ENCODE measurements at places on chromosomes 4 and X.
A peak's percentile ranks its signal among the peaks of the same experiment; 100 is the strongest.

DNA sequence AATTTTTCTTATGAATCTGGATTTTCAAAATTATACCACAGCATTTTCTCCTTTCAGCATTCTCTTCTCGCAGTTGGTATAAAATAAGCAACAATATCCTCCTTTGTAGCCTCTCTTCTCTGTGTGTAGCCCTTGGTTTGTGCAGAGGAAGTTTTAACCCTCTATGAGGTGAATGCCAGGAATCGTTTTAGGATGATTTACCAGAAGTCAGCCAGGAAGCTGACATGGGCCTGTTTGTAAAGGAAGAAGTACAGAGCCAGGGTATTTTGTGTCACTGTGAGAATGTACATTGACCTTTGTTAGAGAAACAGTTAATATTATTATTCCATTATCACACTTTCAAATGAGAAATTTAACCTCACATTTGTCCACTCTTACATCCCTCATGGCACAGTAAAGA, 88.9 kb upstream of the RPL34 start:
- no peak for DNase-seq

GRCh38 chrX:15739886-15740285, 1.8 kb downstream of the CA5B start:
- peak; percentile 94 for DNase-seq

- no peak for DNase-seq
Observed at GRCh38 chr4:848803-849477, 23.0 kb upstream of the CPLX1 start.

- no peak for DNase-seq
Observed at GRCh38 chr4:136725286-136726081, 806.8 kb downstream of the PCDH18 start.

DNA sequence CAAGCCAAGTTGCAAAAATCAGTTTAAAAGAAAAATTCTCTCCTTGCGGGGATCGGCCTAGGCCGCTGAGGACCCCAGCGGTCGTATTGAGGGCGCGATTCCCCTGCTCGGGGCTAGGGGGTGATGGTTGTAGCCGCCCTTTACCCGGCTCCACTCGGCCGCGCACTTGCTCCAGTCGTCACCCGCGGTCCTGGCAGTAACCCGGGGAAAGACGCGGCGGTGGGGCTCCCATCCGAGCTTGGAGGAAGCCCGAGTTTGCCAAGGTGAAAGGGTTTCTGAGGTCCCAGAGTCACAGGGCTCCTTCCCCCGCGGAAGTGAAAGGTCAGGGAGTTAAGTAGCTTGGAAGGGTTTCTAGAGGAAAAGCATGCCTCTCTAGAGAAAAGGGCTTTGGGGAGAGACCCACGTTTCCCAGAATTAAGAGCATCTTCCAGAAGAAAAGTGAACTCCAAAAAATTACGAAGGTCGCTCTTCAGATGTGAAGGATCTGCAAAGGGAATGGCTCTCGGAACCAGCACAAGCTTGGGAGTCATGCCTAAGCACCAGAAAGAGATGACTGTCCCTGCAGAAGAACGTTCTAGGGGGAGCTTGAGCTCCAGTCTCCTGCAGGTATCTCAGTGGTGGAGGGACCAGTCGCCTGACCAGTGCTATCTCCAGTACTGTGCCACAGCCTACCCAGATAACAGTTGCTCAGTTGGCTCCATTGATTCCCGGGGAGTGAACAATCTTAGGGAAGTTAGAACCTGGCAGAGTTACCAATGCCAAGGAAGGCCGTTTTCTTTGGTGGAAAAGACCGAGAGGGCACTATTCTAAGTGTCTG, 875 bp downstream of the LAP3 start:
- no peak for DNase-seq

- DNase-seq = peak; percentile 52
Observed at GRCh38 chr4:153154007-153154975, 50.0 kb upstream of the TRIM2 start.

- no peak for DNase-seq
Observed at GRCh38 chrX:151745651-151746050, 11.1 kb downstream of the CNGA2 start.

- DNase-seq = no peak
Observed at GRCh38 chrX:130625386-130625785, 223.6 kb downstream of the RBMX2 start.

- peak; percentile 4 for DNase-seq
Observed at GRCh38 chr4:63211375-63211774, 1197.9 kb downstream of the TECRL start.

DNA sequence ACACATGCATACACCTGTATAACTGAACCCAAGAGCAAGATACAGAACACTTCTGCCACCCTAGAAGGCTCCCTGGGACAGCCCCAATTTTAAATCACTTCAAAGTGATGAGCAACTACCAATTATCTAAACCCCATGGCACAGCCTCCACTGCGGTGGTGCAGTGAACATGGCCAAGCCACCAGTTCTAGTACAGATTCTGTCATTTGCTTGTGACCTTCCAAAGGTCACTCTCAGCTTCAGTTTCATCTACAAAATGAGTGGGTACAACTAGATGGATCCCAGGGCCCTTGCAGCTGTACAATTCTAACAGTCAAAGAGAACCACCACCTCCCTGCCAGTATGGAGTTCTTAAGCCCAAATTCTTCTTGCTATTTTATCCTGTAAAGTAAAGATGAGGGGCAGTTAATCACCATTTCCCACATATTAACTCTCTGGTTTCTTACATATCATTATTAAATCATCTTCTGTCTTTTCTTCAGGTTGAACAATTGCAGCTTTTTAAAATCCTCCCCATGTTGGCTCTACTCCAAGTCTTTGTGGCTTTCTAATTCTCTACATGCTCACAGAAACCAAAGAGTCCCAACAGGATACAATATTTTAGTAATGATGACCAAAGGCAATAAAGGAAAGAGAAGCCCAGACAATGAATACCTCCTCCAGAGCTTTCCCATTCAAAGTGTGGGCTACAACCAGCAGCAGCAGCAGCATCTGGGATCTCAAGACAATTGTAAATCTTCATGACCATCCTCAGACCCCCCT, 39.0 kb upstream of the GPM6B start:
- peak; percentile 23 for DNase-seq

DNA sequence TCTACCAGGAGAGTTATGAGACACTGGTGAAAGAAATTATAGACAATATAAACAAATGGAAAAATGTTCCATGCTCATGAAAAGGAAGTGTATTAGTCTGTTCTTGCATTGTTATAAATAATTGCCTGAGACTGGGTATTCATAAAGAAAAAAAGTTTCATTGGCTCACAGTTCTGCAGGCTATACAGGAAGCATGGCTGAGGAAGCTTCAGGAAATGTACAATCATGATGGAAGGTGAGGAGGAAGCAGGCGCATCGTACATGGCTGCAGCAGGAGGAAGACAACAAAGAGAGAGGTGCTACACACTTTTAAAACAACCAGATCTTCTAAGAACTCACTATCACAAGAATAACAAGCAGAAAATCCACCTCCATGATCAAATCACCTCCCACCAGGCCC, 184.3 kb downstream of the NPNT start:
- no peak for DNase-seq

DNA sequence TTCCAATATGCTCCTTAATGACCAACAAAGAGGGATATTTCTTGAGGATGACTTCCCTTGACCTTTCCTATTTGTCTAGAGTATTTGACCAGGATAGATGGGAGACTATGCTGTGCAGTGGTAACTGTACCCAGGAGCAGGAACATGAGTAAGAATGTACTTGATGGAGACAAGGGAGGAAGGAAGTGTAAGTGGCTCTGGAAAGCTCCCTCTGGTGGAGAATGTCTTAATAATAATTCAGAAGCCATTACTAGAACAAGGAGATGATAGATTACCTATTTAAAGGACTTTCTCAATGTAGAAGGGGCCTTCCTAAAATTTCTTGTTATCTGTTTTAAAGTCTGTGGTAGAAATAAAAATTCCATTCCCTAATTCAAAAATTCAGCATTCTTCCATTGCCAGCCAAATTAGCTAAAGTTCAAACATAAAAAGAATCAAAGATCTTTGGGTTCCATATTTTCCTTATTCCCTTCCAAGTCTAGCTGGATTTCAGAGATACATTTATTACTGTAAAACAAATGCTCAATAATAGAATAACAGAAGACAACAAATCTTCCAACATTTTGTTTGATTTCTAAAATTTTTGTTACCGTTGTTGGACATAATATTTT, 83.8 kb downstream of the GRID2 start:
- peak; percentile 53 for DNase-seq

DNA sequence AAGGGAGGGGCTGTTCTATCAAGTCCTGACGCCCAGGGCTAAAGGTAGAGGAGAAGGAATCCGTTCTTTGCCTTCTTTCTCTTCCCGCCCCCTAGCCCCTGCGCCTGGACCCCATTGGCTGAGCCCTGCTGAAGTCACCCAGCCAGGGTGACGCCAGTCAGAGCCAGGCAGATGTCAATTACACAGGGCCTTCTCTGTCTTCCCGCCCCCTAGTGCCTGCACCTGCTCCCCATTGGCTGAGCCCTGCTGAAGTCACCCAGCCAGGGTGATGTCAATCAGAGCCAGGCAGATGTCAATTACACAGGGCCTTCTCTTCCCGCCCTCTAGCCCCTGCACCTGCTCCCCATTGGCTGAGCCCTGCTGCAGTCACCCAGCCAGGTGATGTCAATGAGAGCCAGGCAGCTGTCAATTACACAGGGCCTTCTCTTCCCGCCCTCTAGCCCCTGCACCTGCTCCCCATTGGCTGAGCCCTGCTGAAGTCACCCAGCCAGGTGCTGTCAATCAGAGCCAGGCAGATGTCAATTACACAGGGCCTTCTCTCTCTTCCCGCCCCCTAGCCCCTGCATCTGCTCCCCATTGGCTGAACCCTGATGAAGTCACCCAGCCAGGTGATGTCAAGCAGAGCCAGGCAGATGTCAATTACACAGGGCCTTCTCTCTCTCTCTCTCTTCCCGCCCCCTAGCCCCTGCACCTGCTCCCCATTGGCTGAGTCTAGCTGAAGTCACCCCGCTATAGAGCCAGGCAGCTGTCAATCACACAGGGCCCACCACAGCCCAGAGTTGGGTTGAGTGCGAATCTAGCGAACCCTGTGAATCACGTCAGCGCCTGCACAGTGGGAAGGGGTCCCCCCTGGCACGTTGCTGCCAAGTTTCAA, 46.4 kb downstream of the ASMT start:
- no peak for DNase-seq

GRCh38 chr4:105504744-105505143, 30.9 kb upstream of the PPA2 start:
- no peak for DNase-seq

GRCh38 chr4:113952452-113953029, 26.9 kb downstream of the ARSJ start:
- DNase-seq = peak; percentile 51

DNA sequence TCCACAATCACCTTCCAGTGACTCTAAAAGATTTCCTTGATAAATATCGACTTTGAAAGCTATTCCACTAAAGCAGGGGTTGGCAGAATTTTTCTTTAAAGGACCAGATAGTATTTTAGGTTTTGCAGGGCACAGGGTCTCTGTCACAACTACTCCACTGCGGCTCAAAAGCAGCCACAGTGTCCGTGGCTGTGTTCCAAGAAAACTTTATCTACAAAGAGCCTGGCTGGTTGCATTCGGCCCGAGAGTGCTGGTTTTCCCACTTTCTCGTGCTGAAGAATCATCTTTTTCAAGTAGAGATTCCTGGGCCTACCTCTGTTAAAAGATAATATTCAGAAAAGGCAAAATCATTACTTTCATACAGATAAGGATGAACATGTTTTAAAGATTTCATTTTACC, 55.6 kb downstream of the TSPAN7 start:
- DNase-seq = no peak

DNA sequence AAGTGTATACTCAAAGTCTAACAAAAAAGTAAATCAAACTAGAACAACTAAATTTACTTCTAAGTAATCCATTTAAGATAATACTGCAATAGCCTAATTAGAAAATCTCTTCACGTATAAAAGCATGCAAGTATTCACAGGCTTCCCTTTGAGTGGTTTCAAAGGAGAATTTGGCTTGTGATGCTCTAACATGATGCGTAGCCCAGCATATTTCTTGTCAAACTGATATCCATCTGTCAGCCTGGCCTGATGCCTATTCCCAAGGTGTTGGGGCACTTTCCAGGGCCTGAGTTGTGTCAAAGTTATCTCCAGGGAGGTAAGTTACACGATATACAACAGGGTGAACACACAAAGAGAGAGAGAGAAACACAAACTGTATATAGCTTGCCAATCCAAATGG, 287.0 kb upstream of the MAGEB18 start:
- DNase-seq = no peak

DNA sequence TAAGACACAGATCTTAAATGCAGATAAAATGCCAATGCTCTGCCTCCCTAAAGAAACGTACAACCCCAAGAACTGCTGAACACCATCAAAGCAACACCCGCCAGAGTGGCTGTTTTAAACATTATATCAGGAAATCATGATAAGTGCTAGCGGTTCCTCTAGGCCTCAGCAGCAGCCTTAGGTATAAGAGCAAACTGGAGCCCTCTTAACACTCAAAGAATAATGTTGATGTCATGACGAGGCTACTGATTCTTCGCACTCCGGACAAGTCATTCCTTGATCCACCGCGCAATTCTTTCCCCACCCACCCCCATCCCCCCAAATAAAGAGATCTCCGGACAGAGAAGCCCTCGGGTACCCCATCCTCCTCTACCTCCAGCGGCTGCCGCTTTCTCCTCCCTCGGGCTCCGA, 507 bp downstream of the LIN54 start:
- DNase-seq = peak; percentile 14

GRCh38 chr4:127631420-127631819, 1.3 kb upstream of the INTU start:
- no peak for DNase-seq

DNA sequence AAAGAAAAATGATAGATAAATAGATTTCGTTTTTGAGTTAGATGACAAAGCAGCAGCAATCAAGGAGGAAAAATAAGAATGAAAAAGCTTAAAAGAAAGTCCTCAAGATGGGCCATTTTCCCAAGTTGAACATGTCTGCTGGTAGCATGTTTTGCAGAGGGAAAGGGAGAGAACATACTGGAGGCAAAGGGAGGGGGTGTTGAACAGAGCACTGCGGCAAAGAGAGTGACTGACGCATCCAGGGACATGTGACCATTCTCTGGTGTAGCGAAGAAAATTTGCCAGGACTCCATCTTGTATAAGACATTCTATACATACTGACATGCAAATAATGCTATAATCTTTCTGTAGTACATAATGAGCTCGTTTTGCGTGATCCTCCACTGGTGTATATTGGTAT, 1.2 kb downstream of the LINC00632 start:
- peak; percentile 80 for DNase-seq

DNA sequence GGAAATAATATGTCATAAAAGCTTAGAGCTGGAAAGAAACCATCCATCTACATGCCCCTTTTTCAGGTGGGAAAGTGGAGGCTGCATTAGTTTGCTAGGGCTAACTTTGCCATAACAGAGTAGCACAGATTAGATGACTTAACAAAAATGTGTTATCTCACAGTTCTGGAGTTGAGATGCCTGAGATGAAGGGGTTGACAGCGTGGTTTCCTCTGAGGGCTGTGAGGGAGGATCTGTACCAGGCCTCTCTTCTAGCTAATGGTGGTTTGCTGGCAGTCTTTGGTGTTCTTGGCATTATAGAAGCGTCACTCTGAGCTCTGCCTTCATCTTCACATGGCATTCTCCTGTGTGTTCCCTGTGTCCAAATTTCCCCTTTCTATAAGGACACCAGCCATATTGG, 2.4 kb downstream of the CHRNA9 start:
- no peak for DNase-seq

GRCh38 chr4:61320154-61320553, 120.0 kb downstream of the ADGRL3 start:
- no peak for DNase-seq

GRCh38 chrX:132986556-132986955, 28.1 kb upstream of the HS6ST2 start:
- DNase-seq = no peak

GRCh38 chrX:135522132-135522530, 1.7 kb downstream of the INTS6L start:
- DNase-seq = peak; percentile 49

- DNase-seq = no peak
Observed at GRCh38 chrX:150879855-150880807, 18.3 kb downstream of the CD99L2 start.
